ENCODE measurements at places on chromosomes 11 and 22. TPM values are rescaled to one million over a fixed set of nuclear protein-coding genes. Genes with fewer than 3 reads are reported as not detected.

Gene NPAS4
- 0.50 TPM for total RNA-seq

- no peak for DNase-seq
- no peak overlapping the region for H3K27ac ChIP-seq
- H3K27me3 ChIP-seq = no peaks in the 10 kb centered on the region
- peaks cover 36% of the 10 kb centered on the region for H3K4me1 ChIP-seq
- H3K4me3 ChIP-seq = no peak overlapping the region
- no peaks in the 10 kb centered on the region for H3K36me3 ChIP-seq
These were observed 157.7 kb downstream of the MAML2 start for GRCh38 chr11:96185220-96185768.

Gene SLC37A4
- 11.7 TPM for total RNA-seq

- no peak overlapping the region for H3K27ac ChIP-seq
- H3K4me3 ChIP-seq = no peak overlapping the region
- H3K4me1 ChIP-seq = peaks cover 5% of the 10 kb centered on the region
- H3K27me3 ChIP-seq = no peaks in the 10 kb centered on the region
These were observed 363.5 kb upstream of the PITPNB start for GRCh38 chr22:28282405-28283067.

Gene HBE1
- not detected for total RNA-seq

Gene ESRRA
- total RNA-seq = 25.0 TPM

Gene PARVG
- total RNA-seq = not detected

- no peaks in the 10 kb centered on the region for H3K36me3 ChIP-seq
- H3K27me3 ChIP-seq = no peaks in the 10 kb centered on the region
- H3K4me3 ChIP-seq = no peak overlapping the region
- H3K4me1 ChIP-seq = no peaks in the 10 kb centered on the region
- no peak for DNase-seq
These were observed 117.0 kb downstream of the STIM1 start for GRCh38 chr11:3972431-3972830.

GRCh38 chr11:57249384-57250319 lies 12.6 kb upstream of the APLNR start:
- peaks cover 4% of the 10 kb centered on the region for H3K27me3 ChIP-seq
- no peak overlapping the region for H3K27ac ChIP-seq
- peaks cover 4% of the 10 kb centered on the region for H3K4me1 ChIP-seq

DNA sequence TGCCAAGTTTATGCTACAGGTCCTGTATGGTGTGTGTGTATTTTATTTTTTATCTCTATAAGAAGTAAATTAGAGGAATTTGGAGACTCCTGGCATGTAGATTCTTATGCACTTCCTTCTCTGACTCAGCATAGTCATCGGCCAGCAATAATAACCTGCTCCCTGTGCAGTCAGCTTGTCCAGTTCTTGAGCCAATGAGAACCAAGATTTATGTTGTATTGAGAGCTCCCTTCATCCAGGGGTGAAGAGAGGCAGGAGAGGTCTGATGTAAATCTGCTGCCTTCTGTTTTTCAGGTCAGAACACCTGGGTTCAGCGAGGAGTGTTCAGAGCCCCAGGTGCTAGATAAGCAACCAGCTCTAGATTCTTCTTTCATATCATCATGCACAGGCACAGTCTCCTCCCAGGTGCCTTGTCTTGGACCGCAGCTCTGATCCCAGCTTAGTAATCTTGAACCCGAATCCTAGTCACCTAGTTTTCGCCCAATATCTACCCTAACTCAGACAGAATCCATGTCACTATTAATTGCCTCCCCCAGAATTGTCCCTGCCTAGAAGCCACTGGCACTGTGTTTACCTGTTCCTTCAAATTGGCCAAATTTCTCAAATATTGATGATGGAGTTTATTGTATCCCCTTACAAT lies 328.2 kb upstream of the NCAM1 start:
- no peak overlapping the region for H3K27ac ChIP-seq
- DNase-seq = peak; percentile 33
- no peak overlapping the region for H3K4me3 ChIP-seq
- H3K27me3 ChIP-seq = peaks cover 8% of the 10 kb centered on the region

- H3K27me3 ChIP-seq = no peaks in the 10 kb centered on the region
- no peaks in the 10 kb centered on the region for H3K4me1 ChIP-seq
- no peak overlapping the region for H3K27ac ChIP-seq
- H3K36me3 ChIP-seq = no peaks in the 10 kb centered on the region
These were observed 415.6 kb upstream of the NARS2 start for GRCh38 chr11:78990261-78990660.

GRCh38 chr11:15826826-15827225 lies 529.5 kb downstream of the SOX6 start:
- H3K27me3 ChIP-seq = no peaks in the 10 kb centered on the region
- peaks cover 29% of the 10 kb centered on the region for H3K4me1 ChIP-seq
- H3K36me3 ChIP-seq = no peaks in the 10 kb centered on the region
- DNase-seq = no peak

GRCh38 chr11:61743486-61744095 lies 8.8 kb upstream of the MYRF start:
- H3K27ac ChIP-seq = no peak overlapping the region
- no peaks in the 10 kb centered on the region for H3K36me3 ChIP-seq
- peaks cover 9% of the 10 kb centered on the region for H3K4me1 ChIP-seq
- no peak for DNase-seq
- no peak overlapping the region for H3K4me3 ChIP-seq

Gene ACTN3
- total RNA-seq = not detected

Gene NCAPD3
- 18.5 TPM for total RNA-seq

DNA sequence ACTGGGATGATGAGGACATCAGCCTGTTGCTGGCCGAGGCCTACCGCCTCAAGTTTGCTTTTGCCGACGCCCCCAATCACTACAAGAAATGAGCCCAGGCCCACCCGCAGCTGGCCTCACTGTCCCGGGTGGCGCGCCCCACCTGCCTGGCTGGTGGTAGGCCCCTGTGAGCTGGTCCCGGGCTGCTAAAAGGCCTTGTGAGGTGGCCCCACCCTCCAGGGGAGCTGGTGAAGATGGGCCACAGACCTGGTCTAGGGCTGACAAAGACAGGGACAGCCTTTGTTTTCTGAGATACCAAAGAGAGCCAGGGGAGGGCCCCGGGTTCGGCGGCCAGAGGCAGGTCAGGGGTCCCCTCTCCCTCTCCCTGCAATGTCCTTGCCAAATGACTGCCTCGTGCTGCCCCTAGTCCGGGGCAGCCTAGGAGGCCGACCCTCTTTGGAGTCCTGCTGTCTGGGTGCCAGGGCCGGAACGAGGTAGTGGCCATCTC lies 411.1 kb downstream of the TBC1D22A start:
- H3K27ac ChIP-seq = no peak overlapping the region
- no peaks in the 10 kb centered on the region for H3K27me3 ChIP-seq
- DNase-seq = no peak
- no peaks in the 10 kb centered on the region for H3K4me1 ChIP-seq
- no peaks in the 10 kb centered on the region for H3K36me3 ChIP-seq

- no peaks in the 10 kb centered on the region for H3K36me3 ChIP-seq
- peak overlapping the region; percentile 6 for H3K4me3 ChIP-seq
- no peaks in the 10 kb centered on the region for H3K27me3 ChIP-seq
These were observed 27.5 kb downstream of the TPCN2 start for GRCh38 chr11:69076129-69076791.

- H3K4me1 ChIP-seq = no peaks in the 10 kb centered on the region
- H3K4me3 ChIP-seq = no peak overlapping the region
- no peaks in the 10 kb centered on the region for H3K27me3 ChIP-seq
- DNase-seq = no peak
- H3K36me3 ChIP-seq = peaks cover 2% of the 10 kb centered on the region
These were observed 17.2 kb downstream of the CHADL start for GRCh38 chr22:41223535-41223934.

All from astrocyte (in vitro differentiated cells and primary cell).